Activated T-helper 9 cell treated with anti-CD3 and anti-CD28 coated beads, Interleukin-2, amount 50 U/mL, for 16 hours (primary cell): ENCODE measurements at places on chromosomes 2 and 18.

DNA sequence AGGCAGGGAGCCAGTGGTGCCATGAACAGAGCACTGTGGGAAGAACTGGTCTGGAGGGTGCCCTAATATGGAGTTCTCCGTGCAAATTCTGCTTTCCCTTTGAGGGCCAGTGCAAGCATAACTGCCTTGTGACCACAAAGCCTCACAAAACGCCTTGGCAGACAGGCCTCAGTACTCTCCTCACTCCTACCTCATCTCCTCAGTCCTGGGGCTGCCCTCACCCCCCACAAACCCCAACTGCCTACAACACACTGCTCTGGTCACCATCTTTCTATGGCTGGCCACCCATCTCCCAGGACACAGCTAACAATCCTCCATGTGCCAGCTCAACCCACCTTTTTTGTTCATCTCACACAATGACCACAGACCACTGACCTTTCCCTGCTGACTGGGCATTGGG is 8.9 kb downstream of the COX5B start:
- DNase-seq, result no peak

DNA sequence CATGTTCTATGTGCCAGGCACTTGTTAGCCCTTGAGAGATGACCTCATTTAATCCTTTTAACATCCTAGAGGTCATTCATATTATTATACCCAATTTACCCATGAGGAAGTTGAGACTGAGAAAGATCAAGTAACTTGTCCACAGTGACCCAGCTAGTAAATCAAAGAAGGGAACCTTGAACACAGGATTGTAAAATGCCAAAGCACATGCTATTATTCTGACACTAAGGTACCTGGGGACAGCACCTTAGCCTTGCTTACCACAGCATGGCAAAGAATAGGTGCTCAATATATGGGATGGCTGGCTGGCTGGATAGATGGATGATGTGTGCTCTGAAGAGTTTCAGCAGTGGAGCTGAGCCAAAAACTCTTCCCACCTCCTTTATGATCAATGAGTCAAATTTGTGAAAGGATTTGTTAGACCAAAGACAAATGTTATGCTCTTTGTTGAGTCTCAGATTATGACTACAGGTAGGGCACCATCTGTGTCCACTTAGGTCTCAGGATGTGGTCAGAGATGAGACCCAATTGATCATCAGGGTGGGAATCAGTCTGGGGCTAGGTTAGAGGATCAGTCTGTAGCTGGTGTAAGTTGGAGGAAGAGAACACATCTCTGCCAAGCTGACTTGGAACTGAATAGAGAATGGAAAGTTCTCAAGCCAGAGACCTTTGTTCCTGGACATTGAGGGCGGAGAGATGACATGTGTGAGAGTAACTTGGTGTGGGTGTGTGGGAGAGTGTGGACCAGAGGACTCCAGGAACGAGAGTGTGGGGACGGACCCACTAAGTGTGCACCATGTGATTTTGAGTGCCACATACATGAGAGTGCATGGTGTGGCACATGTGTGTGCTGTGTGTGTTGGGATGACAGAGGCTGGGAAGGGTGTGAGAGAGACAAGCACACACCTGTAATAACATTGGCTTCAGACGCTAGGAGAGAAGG is 16.3 kb upstream of the PKDCC start:
- no peak for DNase-seq

GRCh38 chr2:11551569-11552259 is 17.9 kb downstream of the GREB1 start:
- DNase-seq, result no peak

DNA sequence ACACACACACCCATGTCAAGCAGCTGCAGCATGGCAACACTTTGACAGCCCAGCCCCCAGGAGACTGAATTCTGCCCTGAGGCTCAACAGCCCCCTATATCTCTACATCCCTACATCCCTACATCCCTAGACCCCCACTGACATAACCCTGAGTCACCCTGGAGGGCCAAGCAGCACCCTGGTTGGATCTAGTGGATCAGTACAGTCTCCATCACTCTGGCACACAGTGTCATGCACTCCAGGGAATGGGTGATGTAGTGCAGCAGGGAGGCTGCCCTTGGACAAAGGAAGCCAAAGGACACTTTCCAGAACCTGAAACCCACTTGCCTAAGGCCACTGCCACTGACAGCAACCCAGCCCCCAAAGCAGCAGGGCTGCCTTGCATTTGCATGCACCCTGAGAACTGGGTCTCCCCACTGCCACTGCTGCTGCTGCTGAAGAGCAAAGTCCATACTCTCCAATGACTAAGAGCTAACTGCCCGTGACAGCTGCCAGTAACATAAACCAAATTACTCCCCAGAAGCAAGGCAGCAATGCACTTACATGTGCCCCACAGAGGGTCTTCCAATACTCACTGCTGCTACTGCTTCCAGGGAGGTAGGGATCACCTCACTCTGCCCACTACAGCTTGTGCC is 681.6 kb upstream of the KLHL29 start:
- no peak for DNase-seq

DNA sequence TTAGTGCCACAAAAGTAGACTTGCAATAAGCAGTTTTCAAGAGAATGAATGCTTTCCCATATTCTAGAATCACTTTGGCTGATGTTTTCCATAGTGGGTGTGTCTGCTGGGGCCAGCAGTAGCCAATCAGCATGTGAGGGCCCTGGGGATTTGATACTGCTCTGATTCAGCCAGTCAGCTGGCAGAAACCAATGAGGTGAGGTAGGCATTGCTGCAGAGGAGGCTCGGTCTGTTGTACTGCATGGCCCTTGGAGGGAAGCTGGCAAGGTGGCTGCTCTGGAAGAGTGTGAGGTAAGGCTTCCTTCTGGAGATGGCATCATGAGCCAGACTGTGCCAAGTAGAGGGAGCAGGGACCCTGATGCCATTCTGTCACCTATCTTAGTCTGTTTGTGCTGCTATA is 22.7 kb downstream of the TMEM87B start:
- no peak for DNase-seq

DNA sequence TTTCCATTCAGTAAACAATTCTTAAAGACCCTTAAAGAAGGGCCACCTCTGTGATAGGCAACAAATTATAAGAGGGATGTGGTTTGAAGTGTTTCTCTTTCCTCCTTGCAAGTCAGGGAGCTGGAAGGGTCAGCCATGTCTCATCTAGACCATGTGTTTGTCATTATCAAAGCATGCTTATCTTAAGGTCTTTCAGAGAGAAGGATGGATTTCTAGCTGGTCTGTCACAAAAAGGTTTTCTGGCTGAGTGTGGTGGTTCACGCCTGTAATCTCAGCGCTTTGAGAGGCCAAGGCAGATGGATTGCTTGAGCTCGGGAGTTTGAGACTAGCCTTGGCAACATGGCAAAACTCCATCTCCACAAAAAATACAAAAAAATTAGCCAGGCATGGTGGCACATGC is 59.2 kb upstream of the PEX13 start:
- no peak for DNase-seq

GRCh38 chr2:25521665-25522387 is 151.6 kb downstream of the DTNB start:
- DNase-seq, result no peak

- DNase-seq, result no peak
Observed at GRCh38 chr18:392928-393573, 107.5 kb downstream of the COLEC12 start.

DNA sequence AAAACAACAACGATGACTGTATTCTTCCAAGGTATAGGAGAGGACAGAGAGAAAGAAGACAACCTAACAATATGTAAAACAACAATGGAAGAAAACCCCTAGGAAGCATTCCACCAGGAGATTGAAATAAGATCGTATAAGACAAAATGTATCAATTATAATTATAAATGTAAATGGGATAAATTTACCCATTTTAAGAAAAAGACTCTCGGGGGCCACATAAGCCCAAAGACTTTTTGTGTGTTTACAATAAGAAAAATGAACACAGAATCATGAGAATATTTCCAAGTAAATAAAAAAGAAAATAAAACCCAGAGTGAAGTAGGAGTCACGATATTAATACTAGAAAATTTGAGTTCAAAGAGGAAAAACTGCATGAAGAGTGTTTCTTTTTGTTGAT is 126.4 kb downstream of the ASB1 start:
- no peak for DNase-seq

DNA sequence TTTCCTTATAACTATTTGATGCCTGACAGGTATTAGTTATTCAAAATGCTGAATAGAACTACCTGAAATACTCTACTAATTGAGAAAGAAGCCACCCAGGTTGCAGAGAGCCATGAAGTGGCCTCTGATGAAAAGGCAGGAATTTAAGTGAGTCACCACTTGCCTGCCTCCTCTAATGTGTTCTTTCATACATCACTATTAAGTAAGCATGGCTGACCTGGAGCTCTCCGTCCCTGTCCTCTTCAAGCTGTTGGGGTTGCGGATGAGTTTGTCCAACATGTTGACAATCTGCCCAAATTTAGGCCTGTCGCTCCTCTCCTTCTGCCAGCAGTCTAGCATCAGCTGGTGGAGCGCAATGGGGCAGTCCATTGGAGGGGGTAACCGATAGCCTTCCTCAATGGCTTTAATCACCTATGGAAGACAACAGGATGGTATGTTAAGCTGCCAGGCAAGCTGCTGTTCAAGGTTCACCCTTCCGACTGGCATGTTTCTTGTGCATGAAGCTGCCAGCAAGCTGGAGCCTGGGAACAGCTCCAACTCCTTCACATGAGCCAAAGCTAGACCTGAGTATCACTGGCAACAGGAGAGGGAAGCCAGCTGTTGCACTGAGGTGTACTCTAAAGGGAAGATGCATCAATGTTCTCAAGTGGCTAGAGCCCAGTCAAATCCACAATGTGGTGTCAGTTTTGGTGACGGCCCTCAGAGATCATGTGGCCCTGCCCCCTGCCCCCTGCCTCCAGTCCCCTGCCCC is 142.2 kb downstream of the EPHA4 start:
- no peak for DNase-seq

DNA sequence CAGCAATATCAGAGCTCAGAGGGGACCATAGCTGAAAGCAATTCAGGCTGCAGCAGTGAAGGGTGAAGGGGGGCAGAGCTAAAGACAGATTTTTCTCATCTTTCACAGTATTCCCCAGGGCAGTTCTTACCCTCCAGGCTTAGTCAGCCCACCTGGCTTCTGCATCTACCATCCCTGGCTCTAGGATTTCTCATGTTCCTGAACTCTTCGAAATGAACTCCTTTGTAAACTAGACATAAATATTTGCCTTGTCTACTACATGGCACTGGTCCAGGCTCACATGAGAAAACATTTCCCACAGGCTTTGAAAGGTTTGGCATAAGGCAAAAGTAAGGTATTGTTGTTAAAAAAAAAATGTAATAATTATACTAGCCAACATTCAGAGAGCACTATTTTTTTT is 23.6 kb upstream of the NEB start:
- DNase-seq, result no peak

- no peak for DNase-seq
Observed at GRCh38 chr2:207589143-207589542, 36.1 kb downstream of the METTL21A start.

- DNase-seq, result no peak
Observed at GRCh38 chr2:84792856-84793522, 87.9 kb downstream of the TRABD2A start.

GRCh38 chr2:188478724-188479123 is 187.1 kb downstream of the GULP1 start:
- no peak for DNase-seq

GRCh38 chr2:236853585-236854051 is 232.1 kb upstream of the COPS8 start:
- DNase-seq, result no peak

- DNase-seq, result no peak
Observed at GRCh38 chr2:47345590-47345924, 57.4 kb upstream of the MSH2 start.

GRCh38 chr2:1997409-1997808 is 253.1 kb upstream of the PXDN start:
- no peak for DNase-seq

DNA sequence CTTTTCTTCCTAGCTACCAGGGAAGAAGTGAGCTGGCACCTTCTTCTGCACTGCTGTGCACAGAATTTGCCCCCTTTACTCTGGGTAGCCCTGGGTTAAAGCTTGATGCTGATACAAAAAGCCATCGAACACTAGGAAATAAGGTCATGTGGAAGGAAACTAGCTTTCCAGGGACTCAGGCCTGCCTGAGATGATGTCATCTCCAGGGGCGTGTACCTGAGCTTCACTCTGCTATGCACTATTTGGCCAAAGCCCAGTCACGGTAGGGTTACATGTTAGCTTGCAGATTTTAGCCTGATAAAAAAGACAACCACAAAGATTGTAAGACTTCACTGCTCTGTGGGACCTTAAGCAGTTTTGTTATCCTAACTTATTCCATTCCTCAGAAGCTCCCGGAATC is 20.4 kb downstream of the EDAR start:
- DNase-seq, result no peak
